CD4-positive, alpha-beta T cell treated with Interleukin-21 for 1 hour (primary cell): ENCODE measurements at places on chromosomes 5 and 9.

GRCh38 chr5:111762895-111763294 lies 5.9 kb upstream of the NREP start:
- DNase-seq, result no peak

- DNase-seq, result no peak
These were observed 478.6 kb downstream of the KIF4B start for GRCh38 chr5:155492191-155492590.

GRCh38 chr5:61461417-61461816 lies 129.4 kb downstream of the ZSWIM6 start:
- DNase-seq, result no peak

- DNase-seq, result no peak
These were observed 63.3 kb downstream of the LIX1 start for GRCh38 chr5:97078958-97079743.

GRCh38 chr9:21903380-21903965 lies 90.7 kb downstream of the CDKN2A start:
- DNase-seq, result no peak

DNA sequence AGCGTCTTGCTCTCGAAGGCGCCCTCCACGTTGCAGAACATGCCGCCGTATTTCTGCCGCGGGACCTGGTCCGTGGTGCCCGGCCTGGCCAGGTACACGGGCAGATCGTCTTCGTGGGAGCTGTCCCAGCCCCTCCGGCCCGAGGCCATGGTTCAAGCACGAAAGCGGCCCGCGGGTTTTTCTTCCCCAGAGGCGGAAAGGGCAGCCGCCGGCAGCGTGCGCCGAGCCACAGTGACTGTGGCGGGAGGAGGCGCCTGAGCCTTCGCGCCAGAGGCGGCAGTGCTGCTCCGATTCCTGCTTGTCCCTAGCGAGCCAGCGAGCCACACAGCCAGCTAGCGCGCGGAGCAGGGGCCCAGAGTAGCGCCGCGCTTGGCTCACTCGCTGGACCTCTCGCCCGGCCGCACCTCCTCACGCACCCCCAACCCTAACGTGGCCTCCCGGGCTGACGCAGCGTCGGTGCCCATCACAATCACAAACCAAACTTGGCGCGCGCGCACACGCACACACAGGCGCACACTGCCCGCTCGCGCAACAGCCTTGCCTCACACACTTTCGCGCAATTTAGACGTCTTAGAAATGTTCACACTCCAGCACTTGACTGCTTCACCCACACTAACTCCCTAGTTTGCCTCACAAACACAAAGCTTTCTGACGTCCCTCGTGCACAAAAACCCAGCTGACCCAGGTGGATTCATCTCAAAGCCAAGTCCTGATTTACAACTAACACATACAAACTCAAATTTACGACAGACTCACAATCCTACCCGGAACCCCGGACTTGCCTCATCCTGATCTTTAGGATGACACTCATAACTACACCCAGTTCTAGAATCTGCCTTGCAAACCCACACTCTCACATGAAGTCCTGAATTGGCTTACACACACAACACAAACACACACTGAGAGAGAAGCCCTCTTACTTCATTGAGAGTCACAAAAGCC lies at the start of gene DPYSL3:
DPYSL3 (minus strand) TSS at position 359 of the 942 bp plus-strand sequence; CDS start at position 149, 210 bp downstream.
- DNase-seq, result no peak

DNA sequence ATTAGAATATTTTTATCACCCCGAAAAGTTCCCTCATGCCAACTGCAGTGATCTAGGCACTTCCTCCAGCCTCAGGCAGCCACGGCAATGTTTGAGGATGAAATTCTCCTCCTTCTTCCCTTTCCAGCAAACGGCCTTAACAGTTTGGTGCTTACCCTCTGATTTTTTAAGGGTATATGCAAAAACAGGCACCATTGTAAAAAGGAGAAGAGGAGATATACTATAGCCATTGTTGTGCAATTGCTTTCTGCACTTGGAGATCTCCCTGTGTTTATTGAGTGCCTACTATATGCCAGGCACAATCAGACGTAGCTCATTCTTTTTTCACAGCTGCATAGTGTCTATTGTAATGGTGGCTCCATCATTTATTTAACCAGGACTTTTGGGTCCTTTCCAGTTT lies 29.4 kb downstream of the GSN start:
- no peak for DNase-seq

DNA sequence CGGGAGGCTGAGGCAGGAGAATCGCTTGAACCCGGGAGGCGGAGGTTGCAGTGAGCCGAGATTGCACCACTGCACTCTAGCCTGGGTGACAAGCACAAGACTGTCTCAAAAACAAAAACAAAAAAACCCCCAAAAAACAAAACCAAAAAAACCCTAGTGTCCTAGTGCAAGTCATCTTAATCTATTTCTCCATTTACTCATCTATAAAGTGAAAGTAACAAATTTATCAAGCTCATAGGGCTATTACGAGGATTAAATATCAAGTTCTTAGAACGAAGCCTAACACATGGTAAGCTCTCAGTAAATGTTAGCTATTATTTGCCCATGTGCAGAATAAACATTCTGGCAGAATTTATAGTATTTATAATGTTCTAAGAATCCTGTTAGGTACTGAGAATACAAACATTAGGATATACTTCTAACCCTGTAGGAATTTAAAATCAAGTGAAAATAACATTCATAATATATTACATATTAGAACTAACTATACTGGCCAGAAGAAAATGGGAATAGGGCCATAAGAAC lies 45.0 kb downstream of the GOLPH3 start:
- DNase-seq, result no peak

DNA sequence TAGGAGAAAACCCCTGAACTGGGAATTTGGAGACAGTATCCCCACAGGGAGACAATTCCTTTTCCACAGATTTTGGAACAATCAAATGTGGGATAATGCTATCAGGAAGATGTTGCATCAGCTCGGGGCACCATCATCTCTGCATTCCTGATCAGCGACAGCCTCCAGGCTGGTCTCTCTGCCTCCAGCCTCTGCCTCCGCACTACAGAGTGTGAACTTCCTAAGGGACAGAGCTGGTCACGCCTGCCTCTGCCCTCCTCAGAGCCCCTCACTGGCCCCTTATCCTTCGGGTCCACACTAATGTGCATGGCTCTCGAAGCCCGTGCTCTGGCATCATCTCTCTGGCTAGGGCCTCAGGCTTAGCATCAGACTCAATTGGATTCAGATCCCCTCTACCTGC lies 8.6 kb downstream of the FOXI1 start:
- DNase-seq, result no peak
